ENCODE measurements at places on chromosomes 12 and 14.

- no peak for DNase-seq
Observed at GRCh38 chr14:32734261-32734660, 204.4 kb upstream of the NPAS3 start.

DNA sequence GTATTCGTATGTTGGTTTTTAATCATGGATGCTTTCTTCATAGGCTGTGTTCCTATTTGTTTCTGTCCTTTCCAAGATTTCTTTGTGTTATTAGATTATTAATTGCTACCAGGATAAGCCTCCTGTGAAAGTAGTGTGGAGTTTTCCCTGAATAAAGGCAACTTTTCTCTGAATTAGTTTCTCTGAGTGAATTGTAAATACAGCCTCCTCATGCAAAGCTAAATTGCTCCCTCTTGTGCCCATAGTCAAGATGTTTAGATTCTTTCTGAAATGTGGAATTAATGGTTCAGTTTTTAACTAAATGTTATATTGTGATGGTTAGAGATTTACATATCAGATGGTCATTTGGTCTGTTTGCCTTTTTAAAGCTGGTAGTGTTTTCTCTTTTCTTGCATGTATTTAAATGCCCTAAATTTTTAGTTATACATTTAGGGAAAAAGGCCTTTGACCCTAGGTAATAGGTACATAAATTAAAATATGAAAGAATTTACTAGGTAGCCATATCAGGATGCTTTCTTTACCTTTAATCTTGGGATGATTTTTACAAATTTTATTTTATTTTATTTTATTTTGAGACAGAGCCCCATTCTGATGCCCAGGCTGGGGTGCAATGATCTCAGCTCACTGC is 8.9 kb downstream of the APAF1 start:
- no peak for DNase-seq

- no peak for DNase-seq
Observed at GRCh38 chr12:51533799-51534198, 57.2 kb upstream of the SCN8A start.

DNA sequence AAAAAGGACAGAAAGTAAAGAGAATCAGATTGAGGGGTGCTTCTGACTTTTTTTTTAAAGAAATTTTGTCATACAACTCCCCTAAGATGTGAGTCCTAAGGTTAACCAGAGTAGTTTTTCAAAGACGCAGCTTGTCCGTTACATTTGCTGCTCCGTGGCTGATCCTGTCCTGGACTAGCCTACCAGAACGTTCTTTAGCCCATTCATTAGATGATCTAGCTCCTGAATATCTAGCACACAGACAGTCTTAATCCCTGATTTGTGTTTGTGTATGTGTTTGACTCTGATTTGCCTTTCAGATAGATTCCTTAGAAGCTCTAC is 60.3 kb downstream of the SAMD4A start:
- no peak for DNase-seq

DNA sequence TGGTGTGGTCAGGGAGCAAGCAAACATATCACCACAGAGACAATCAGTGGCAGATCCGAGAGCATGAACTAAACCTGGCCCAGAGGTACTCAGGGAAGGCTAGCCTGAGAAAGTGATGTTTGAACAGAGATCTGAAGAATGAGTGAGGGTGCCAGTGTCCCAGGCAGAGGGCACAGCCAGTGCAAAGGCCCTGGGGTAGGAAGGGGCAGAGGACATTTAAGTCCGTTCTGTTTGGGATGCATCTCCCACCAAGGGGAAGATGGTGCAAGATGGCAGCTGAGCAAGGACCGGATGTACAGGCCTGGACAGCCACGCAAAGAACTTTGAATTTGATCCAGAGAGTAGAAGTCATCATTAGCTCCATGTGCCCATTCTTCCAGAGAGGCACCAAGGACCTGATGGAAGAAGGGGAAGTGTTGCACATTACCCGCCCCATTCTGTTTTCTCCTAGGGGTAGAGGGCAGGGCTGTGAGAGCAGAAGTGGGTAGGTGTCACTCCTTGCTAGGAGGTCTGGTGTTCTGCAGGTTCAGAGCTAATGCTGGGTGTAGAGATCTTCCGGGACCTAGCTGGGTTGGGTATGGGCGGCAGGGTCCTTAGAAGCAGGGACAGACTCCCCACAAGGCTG is 3.9 kb downstream of the DTX1 start:
- no peak for DNase-seq

DNA sequence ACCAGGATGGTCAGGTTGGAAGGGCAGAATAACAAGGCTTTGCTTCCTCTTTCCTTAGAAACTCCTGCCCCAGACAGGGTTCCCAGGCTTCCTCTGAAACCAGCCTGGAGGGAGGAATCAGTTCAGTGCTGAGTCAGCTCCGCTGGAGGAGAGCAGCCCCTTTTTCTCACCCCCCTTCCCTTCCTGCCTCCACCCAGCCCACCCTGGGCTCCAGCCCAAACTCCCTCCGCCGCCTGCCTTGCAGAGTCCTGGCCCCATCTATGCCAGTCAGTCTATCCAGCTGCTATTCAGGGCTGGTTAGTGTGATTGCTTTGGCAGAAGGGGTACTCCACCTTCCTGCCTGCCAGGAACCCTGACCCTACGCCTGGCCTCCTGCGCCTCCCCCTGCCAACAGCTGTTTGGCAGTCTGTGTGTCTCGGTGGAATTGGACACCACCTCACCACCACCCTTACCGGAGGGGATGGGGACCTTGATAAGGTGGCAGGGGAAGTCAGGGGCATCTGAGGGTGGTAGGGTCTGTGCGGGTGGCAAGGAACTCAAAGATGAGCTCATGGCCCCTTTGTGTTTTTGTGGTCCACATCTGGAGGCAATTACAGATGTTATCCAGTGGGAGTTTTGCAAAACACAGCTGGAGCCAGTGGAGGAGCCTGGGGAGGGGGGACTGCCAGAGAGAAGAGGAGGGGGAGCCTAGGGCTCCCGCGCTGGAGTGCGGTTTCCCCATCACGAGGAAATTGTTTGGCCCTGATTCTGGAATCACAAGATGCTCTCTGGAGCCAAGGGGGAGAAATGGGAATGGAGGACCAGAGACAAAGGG is 12.2 kb downstream of the MMP14 start:
- DNase-seq: no peak

- DNase-seq: no peak
Observed at GRCh38 chr12:111010061-111010460, 89.7 kb upstream of the MYL2 start.

- no peak for DNase-seq
Observed at GRCh38 chr14:85853996-85854526, 324.1 kb downstream of the FLRT2 start.

DNA sequence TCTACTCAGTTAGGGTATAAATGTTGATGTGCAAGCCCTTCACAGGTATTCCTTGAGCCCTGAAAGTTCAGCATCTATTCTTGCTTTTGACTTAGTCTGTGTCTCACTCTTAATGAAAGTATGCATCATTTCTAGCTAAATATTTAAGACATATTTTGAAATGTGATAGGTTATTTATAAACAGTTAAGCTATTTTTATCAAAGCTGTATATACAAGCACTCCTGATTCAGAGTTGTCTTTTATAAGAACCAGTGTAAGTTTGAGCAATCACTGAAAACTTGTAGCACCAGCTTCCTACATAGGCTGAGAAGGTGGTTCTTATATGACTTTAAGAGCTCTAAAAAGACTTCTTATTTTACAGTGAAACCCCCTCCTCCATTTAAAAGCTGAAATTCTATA is 98.6 kb downstream of the MYF5 start:
- no peak for DNase-seq

DNA sequence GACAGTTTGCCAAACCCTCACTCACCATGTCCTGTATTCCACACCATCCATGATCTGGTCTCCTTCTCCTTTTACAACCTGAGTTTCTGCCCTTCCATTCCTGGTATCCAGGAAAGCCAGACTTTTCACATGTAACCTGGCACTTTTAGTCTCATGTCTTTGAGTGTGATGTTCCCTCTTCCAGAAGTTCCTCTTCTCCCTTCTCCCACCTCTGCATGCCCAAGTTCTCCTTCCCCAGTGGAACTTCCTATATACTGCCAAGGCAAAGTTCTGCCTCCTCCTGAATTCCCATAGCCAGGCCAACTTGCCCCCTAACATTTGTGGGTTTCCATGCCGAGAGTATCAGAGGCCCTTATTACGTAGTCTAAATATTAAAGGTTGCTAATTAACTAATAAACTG is 3.2 kb upstream of the ITPR2 start:
- no peak for DNase-seq

GRCh38 chr12:16600525-16600924 is 5.4 kb downstream of the LMO3 start:
- DNase-seq: no peak

All from stimulated activated CD8-positive, alpha-beta memory T cell treated with anti-CD3 and anti-CD28 coated beads, Interleukin-15, amount 100 ng/mL, for 1 hour (primary cell).